ENCODE measurements at places on chromosomes 13 and 19. TPM values are rescaled to one million over a fixed set of nuclear protein-coding genes. Genes with fewer than 3 reads are reported as not detected.

- H3K27ac ChIP-seq = no peak overlapping the region
- H3K4me3 ChIP-seq = no peak overlapping the region
- no peaks in the 10 kb centered on the region for H3K4me1 ChIP-seq
- H3K36me3 ChIP-seq = no peaks in the 10 kb centered on the region
- H3K27me3 ChIP-seq = peaks cover 16% of the 10 kb centered on the region
Observed at GRCh38 chr19:54661846-54662481, 821 bp upstream of the LILRB4 start.

ZSCAN4 gene
- total RNA-seq = not detected

DNA sequence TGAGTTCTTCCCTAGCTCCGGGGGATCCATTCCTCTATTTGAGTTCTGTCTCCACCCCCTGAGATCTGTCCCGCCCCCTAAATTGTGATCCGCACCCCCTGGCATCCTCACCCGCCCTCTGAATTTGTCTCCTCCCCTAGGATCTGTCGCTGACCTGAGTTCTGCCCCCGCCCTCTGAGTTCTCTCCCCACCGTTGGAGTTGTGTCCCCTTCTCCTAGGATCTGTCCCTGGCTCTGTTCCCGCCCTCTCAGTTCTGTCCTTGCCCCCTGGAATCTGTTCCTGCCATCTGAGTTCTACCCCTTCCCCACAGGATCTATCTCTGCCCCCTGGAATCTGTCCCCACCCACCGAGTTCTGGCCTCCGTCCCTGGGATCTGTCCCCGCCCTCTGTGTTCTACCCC lies 1.0 kb upstream of the SLC17A7 start:
- DNase-seq = no peak
- peaks cover 41% of the 10 kb centered on the region for H3K27me3 ChIP-seq
- peaks cover 9% of the 10 kb centered on the region for H3K36me3 ChIP-seq
- no peak overlapping the region for H3K27ac ChIP-seq
- H3K4me3 ChIP-seq = peak overlapping the region; percentile 8

GRCh38 chr13:104382951-104383350 lies 1316.7 kb upstream of the SLC10A2 start:
- no peaks in the 10 kb centered on the region for H3K4me1 ChIP-seq
- no peak for DNase-seq
- H3K27me3 ChIP-seq = no peaks in the 10 kb centered on the region
- H3K27ac ChIP-seq = no peak overlapping the region

GRCh38 chr19:48450863-48451262 lies 4.5 kb upstream of the KCNJ14 start:
- no peak overlapping the region for H3K27ac ChIP-seq
- no peak for DNase-seq
- no peak overlapping the region for H3K4me3 ChIP-seq
- peaks cover 76% of the 10 kb centered on the region for H3K36me3 ChIP-seq
- peaks cover 4% of the 10 kb centered on the region for H3K4me1 ChIP-seq

DNA sequence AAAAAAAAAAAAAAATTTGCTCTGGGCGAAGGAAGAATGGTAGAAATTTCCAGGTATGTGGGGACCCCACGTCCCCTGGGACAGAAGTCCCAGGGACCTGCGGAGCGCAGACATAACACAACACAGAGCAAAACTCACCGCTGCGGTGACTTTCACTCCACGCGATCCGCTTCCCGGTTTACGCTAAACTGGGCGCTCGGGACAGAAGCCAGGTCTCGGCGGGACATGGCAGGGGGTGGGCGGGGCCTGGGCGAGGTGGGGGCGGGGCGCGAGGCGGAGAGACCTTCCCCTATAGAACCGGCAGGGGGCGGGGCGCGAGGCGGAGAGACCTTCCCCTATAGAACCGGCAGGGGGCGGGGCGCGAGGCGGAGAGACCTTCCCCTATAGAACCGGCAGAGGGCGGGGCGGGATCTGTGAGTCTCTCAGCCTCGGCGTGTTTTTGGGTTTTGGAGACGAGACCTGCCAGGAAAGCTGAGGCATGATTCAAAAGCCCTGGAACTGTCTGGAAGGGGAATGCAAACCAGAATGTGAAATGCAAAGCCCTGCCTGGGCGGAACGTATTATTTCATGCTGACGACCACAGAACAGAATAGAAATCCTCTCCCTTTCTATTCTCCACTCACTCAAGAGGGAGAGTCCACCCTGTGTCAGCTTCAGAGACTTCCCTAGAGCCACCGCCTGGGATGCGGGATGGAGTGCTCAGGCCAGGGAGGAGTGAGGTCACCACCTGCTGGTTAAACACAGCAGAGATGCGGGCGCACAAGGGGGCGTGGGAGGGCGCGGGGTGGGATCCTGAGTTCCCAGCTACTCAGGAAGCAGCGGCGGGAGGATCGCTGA lies 20.2 kb upstream of the ERVV-1 start:
- H3K4me3 ChIP-seq = peak overlapping the region; percentile 54
- no peaks in the 10 kb centered on the region for H3K36me3 ChIP-seq
- peaks cover 12% of the 10 kb centered on the region for H3K4me1 ChIP-seq
- peak overlapping the region; percentile 9 for H3K27ac ChIP-seq

GRCh38 chr19:35118268-35119020 lies 2.8 kb downstream of the FXYD3 start:
- H3K4me1 ChIP-seq = peaks cover 30% of the 10 kb centered on the region
- H3K27ac ChIP-seq = peak overlapping the region; percentile 74
- H3K4me3 ChIP-seq = peak overlapping the region; percentile 30

DNA sequence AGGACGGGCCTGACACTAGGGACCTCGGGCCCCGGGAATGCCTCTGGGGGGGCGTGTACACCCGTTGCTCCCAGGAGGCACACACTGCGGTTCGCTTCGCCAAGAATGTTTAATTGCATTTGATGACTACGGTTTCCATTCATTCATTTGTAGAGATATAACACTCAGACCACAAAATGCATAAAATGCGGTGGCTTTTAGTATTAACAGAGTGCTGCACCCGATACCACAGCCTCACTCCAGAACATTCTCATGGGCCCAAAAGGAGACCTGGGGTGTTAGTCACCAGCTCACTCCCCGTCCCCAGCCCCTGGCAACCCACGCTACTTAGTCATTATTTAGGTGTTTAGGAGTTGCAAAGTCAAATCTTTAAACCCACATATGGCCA lies 21.8 kb downstream of the HCN2 start:
- no peaks in the 10 kb centered on the region for H3K36me3 ChIP-seq
- DNase-seq = no peak
- no peaks in the 10 kb centered on the region for H3K27me3 ChIP-seq
- H3K4me3 ChIP-seq = peak overlapping the region; percentile 36
- peak overlapping the region; percentile 60 for H3K27ac ChIP-seq

TNFSF11 gene
- total RNA-seq = not detected

ZNF284 gene
- 2.9 TPM for total RNA-seq

- H3K27me3 ChIP-seq = no peaks in the 10 kb centered on the region
- peak overlapping the region; percentile 100 for H3K27ac ChIP-seq
- peaks cover 17% of the 10 kb centered on the region for H3K36me3 ChIP-seq
- peak overlapping the region; percentile 99 for H3K4me3 ChIP-seq
- H3K4me1 ChIP-seq = peaks cover 38% of the 10 kb centered on the region
- DNase-seq = no peak
Observed at GRCh38 chr13:48235341-48236135, 2.5 kb downstream of the ITM2B start.

- H3K4me3 ChIP-seq = no peak overlapping the region
- no peaks in the 10 kb centered on the region for H3K27me3 ChIP-seq
- no peak overlapping the region for H3K27ac ChIP-seq
- H3K36me3 ChIP-seq = no peaks in the 10 kb centered on the region
- no peak for DNase-seq
- peaks cover 15% of the 10 kb centered on the region for H3K4me1 ChIP-seq
Observed at GRCh38 chr19:18710996-18711751, 27.7 kb downstream of the CRTC1 start.

DNA sequence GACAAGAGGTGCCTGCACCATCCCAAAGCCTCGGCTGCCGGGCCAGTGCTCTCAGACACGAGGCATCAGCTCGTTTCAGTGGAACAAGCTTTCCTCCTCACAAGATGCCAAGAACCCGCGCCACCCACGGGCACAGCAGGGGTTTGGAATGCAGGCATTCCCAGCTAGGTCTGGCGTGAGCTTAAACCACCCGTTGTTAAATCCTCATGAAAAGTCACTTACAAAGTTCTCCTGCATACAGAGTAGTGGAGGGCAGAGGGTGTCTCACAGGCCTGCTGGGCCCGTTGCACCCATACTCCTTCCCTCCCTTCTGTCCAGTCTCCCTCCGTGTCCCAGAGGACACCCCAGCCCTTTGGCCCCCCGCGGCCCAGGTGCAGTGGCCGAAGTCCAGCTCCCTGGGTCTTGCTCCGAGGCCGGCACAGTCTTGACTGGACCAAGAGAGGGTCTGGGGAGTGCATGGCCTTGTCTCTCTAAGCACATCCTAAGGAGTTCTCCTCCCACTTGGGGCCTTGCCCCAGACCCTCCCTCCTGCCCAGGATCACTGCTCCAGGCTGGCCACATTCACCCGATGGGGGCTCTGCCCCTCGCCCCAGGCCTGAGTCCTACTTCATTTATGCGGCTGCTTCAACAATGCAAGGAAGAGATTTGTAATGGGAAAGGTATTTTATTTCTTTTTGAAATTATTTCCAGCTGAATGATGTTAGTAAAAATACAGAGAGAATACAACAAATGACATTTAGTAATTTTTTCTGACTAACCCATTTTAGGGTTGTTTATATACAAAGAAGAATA lies 35.2 kb upstream of the GRTP1 start:
- H3K4me1 ChIP-seq = no peaks in the 10 kb centered on the region
- H3K36me3 ChIP-seq = no peaks in the 10 kb centered on the region
- peak; percentile 62 for DNase-seq
- no peak overlapping the region for H3K27ac ChIP-seq
- H3K27me3 ChIP-seq = no peaks in the 10 kb centered on the region
- H3K4me3 ChIP-seq = no peak overlapping the region

GRCh38 chr19:55621673-55622231 lies 2.6 kb downstream of the ZNF784 start:
- no peaks in the 10 kb centered on the region for H3K27me3 ChIP-seq
- no peak overlapping the region for H3K27ac ChIP-seq
- H3K4me1 ChIP-seq = peaks cover 30% of the 10 kb centered on the region
- no peak overlapping the region for H3K4me3 ChIP-seq
- H3K36me3 ChIP-seq = peaks cover 9% of the 10 kb centered on the region

ATCAY gene
- total RNA-seq = not detected

DNA sequence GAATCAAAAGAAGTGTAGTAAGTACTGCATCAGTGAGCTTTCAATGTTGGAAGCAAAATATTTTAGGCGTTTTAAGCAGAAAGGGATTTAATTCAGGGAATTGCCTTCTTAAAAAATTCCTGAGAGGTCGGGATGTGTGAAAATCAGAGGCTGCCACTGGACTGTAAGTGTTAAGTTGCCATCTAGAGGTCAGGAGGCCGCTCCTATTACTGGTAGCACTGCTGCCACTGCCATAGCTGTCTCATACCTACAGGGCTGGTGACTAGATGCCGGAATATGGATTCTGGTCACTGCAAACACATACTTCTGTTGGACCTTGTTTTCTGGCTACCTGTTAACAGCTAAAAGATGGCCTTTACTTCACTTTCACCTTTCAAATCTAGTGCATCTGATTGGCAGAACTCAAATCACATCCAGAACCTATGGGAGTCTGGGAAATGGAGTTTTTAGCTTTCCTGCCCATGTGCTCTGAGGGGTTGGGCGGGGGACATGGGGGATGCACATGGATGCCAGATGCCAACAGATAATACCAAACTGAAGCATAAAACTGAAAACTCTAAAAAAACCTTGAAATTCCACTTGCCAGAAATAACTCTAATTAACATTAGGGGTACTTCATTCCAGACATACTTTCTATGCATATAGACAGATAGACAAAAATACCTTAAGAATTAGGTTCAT lies 29.8 kb downstream of the DGKH start:
- H3K4me1 ChIP-seq = peaks cover 3% of the 10 kb centered on the region
- no peak overlapping the region for H3K27ac ChIP-seq
- no peaks in the 10 kb centered on the region for H3K27me3 ChIP-seq
- DNase-seq = no peak
- no peak overlapping the region for H3K4me3 ChIP-seq

DNA sequence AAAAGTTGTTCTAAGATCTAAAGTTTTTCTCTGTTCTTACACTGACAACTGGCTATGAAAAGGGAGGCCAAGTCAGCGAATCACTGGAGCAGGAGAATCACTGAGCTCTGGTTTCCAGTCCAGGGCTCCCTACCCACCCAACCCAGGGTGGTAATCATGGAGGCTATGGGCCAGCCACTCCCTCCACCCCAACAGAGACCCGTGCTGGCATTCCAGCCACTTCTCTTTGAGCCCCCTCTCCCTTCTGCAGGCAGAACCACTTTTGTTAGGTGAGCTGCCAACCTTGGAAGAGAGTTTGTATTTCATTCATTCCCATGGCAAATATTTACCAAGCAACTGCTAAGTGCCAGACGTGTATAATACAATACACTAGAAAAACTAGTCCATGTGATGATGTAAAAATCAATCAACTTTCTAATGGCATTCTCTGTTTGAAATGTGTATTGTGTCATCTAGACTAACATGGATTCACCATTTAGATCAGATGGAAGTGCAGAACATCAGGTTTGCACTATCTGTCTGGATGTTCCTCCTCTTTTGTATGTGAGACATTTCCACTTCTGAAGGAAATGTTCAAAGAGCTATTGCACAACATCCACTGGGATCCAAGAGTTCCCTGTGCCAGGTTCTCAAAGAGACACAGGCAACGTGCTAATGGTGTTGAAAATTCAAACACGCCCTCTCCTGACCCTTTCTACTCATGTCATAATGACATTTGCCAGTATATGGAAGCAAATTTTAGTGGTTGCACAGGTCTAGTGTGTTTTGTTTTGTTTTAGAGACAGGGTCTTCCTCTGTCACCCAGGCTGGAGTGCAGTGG lies 5.3 kb downstream of the MLNR start:
- peaks cover 10% of the 10 kb centered on the region for H3K4me1 ChIP-seq
- no peak for DNase-seq
- no peaks in the 10 kb centered on the region for H3K36me3 ChIP-seq
- H3K4me3 ChIP-seq = no peak overlapping the region

- no peaks in the 10 kb centered on the region for H3K27me3 ChIP-seq
- H3K27ac ChIP-seq = no peak overlapping the region
Observed at GRCh38 chr13:26219726-26220125, 2.4 kb downstream of the RNF6 start.

ZNF723 gene
- not detected for total RNA-seq

- no peak overlapping the region for H3K27ac ChIP-seq
- no peak overlapping the region for H3K4me3 ChIP-seq
- DNase-seq = no peak
- no peaks in the 10 kb centered on the region for H3K27me3 ChIP-seq
Observed at GRCh38 chr13:76754414-76754813, 131.8 kb downstream of the KCTD12 start.

Measured in upper lobe of right lung (tissue), 1 donor.